Fibroblast of mammary gland (primary cell): ENCODE measurements at places on chromosomes 1 and 21.

DNA sequence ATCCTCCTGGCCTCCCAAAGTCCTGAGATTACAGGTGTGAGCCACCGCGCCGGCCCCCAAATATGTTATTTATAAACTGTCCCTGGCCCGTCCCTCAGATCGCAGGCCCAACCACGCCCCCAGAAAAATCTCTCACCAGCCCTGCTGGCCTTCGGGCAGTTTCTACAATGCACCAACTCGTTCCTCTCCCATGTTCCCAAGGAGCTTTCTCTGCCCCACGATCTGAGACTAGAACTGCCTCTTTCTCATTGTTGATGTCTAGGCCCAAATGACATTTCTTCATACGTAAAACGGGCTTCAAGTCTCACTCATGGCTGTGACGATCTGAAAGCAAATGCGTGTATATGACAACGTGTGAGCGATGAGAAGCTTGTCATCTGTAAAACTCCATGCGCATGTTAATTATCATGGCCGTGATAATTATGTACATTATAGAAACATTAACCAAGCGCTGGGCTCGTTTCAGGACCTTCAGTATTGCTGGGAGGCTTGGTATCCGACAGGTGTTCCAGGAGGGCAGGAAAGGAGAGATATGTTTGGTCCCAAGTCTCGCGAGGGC is 748 bp upstream of the NIPAL3 start:
- DNase-seq = no peak

- no peak for DNase-seq
Measured at GRCh38 chr1:200659269-200659668, 10.4 kb downstream of the DDX59 start.

DNA sequence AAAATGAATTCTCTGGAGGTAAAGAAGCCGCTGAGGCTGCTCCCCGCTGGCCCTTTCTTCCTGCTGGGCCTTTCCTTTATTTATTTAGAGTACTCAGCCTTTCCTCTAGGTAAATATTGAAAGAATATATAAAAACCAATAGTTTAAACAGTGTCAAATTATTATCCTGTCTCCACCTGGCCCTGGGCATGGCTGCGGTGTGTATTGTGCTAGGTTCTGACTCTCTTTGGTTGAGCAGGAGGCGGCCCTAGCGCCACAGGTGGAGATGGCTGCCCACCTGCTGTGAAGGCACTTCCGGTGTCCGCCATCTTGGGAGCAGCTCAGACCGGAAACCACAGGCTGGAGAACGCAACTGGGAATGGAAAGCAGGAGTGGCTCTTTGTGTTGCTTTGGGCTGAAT is 29.0 kb upstream of the CLDN14 start:
- no peak for DNase-seq

DNA sequence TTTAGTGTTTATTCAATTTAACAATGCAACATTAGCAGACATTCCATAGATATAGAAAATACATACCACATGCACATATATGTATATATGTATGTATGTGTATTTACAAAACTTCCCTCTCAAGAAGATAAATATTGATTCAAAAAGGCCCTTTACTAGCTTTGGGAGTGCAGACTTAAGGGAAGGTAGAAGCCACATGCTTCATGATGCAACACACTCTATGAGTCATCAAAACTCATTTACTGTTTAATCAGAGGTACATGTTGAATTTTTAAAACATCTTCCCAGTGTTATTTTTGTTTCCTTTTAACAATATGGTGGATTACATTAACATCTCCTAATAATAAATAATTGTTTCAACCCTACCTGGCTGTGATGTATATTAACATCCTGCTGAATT is 61.4 kb upstream of the KIRREL1 start:
- peak; percentile 79 for DNase-seq

DNA sequence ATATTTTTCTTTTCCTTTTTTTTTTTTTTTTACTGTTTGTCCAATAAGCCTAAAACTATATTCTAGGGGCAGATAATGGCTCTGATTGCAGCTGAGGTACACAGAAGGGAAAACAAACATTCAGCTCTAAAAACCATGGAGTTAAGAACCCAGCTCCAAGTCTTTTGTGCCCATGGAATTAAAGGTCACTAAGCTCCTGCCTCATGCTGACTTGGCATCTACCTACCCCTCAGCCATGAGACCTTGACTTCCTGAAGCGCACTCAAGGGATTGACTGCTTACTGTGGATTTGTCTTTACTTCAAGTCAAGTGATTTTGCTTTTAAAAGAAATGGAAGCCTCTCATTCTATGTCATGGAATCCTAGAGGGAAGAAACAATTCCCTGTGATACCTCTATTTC is 192.3 kb downstream of the AMY1C start:
- DNase-seq = no peak

DNA sequence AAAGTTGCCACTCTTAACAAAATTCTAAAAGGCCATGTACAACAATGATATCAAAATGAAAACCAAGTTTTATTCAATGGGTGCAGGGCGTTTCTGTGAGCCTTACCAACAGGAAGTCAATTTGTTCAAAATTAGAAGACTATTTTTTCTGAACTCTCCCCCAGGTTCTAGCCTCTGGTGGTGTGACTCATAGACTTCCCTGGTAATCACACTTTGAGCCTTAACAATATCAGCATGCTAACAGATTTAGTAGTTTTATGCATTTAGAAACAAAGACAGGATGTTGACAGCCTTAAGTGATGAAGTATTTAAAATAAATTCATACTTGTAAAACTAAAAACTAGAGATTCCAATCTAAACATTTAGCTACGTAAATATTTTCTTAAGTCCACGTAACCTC is 88.4 kb downstream of the LRRC8C start:
- DNase-seq = peak; percentile 51

DNA sequence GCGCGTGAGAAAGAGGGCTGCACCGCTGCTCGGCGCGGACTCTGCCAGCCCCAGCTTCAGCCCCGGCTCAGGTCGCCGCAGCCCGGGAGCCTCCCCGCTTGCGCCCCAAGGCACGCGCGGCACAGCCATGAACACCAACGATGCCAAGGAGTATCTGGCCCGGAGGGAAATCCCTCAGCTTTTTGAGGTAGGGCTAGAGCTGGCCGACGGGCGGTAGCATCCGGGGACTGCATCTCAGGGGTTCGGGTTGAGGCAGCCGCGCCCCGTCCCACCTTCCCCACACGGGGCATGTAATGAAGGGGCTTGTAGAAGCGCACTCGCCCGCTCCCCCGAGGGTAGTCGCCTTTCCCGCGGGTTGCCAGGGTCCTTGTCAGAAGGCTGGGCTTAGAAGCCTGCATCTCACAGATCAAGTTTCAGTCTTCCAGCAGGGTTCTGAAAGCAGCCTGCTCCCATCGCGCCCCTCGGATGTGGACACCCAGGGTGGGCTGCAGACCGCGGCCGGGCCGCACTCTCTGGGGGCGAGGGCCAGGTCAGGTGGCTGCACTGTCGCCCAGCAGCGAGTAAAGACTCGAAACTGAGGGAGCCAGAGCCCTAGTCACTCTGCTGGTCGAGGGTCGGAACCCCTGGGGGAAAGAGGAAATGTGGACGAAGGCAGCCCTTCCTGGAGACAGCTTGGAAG is 507 bp downstream of the AK5 start:
- DNase-seq = peak; percentile 23

DNA sequence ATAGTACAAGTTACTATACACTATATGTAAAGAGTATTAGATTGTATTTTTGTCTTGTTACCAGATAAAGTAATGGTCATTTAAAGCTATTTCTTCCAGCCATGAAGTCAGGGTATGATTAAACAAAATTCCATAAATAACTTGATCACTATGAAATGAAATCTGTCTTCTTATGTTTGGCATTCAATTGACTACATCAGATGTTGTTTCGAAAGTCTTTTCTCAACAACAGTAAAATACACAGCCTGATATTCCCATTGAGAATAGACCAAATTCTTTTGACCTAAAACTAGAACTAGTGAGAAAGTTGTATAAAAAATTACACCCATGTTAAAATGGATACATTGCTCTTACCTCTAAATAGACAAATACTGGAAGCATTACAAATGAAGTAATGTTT is 134.6 kb upstream of the ADAMTS5 start:
- DNase-seq = peak; percentile 35

- peak; percentile 58 for DNase-seq
Measured at GRCh38 chr1:15027515-15027986, 126.0 kb upstream of the TMEM51 start.

- no peak for DNase-seq
Measured at GRCh38 chr1:219090607-219091006, 83.1 kb upstream of the LYPLAL1 start.

GRCh38 chr1:71463144-71463543 is 382.3 kb upstream of the ZRANB2 start:
- peak; percentile 61 for DNase-seq

DNA sequence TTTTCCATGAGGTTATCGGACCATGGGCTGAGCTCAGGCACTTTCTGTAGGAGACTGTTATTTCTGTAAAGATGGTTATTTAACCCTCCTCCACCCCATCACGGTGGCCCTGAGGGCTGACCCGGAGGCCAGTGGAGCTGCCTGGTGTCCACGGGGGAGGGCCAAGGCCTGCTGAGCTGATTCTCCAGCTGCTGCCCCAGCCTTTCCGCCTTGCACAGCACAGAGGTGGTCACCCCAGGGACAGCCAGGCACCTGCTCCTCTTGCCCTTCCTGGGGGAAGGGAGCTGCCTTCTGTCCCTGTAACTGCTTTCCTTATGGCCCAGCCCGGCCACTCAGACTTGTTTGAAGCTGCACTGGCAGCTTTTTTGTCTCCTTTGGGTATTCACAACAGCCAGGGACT is 2.6 kb upstream of the CCDC28B start:
- no peak for DNase-seq

GRCh38 chr1:248828845-248829244 is 3.1 kb upstream of the SH3BP5L start:
- peak; percentile 89 for DNase-seq

- DNase-seq = no peak
Measured at GRCh38 chr1:7225711-7226505, 440.7 kb downstream of the CAMTA1 start.

GRCh38 chr21:41031701-41032220 is 136.2 kb upstream of the BACE2 start:
- no peak for DNase-seq

DNA sequence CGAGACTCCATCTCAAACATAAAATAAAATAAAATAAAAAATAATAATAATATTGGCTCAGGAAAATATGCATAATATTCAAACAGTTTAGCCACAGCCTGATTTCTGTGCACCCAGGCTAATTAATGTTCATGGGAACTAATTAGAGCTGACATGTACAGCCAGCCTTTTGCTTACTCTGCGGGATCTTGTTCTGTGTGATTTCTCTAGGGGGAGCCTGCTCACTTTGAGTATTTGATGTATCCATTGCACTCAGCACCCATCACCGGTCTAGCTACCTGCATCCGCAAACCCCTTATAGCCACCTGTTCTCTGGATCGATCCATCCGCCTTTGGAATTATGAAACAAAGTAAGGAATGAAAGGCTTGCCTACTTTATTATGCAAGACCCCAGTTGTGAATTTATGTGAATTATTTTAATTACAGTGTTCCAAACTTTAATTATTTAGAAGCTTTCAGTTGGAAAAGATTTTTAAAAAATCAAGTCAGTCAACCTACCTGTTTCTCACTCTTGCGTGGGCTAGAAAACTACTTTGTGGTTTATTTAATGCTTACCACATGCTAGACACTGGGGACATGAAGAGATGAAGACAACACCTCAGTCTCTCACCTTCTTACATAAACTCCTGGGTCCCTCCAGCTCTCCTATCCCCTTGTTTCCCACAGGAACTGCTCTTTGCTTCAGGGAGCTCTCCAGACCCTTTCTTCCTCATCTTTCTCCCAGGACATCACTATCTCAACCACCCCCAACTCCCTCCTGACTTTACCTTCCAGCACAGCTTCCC is 25.4 kb downstream of the CFAP57 start:
- no peak for DNase-seq
